PC-3 (cell line): ENCODE measurements at places on chromosomes 6 and 20. TPM values are rescaled to one million over a fixed set of nuclear protein-coding genes. Genes with fewer than 3 reads are reported as not detected.

The LY6G6D gene
- not detected in 2 replicates for total RNA-seq

GRCh38 chr20:23641936-23642751 is 4.4 kb upstream of the CST3 start:
- H3K36me3 ChIP-seq = no peaks in the 10 kb centered on the region
- H3K4me3 ChIP-seq = no peak overlapping the region
- peak overlapping the region; percentile 21; the same call in 1 of the 2 replicates for H3K27ac ChIP-seq
- H3K27me3 ChIP-seq = no peaks in the 10 kb centered on the region
- DNase-seq = peak; percentile 75

The LSM2 gene
- 93.7 and 143 TPM in 2 replicates for total RNA-seq

The MYMX gene
- total RNA-seq = not detected in 2 replicates

DNA sequence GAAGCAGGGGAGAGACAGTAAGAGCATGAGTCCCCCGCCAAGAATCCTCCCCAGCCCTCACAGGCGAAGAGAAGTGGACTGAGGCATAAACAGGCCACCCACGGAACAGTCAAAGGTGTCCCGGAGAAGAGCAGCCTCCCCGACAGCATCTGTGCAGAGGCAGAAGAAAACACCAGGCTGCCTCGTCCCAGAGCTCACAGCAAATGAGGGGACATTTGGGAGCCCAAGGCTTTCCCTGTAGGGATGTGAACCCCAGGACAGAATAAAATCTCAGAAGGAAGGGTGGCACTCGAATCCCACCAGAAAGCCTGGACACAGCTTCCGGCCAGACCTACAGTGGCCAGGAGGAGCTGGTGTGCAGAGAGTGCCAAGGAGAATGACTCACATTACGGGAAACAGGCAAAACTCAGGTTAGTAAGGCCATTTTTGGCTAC is 90.4 kb downstream of the DLL1 start:
- H3K4me3 ChIP-seq = no peak overlapping the region
- H3K27me3 ChIP-seq = no peaks in the 10 kb centered on the region
- H3K4me1 ChIP-seq = no peaks in the 10 kb centered on the region
- H3K36me3 ChIP-seq = no peaks in the 10 kb centered on the region

GRCh38 chr6:36201612-36202011 is 5.1 kb downstream of the BRPF3 start:
- H3K27me3 ChIP-seq = no peaks in the 10 kb centered on the region
- peaks cover 46% of the 10 kb centered on the region for H3K36me3 ChIP-seq
- H3K4me3 ChIP-seq = no peak overlapping the region
- peaks cover 7% of the 10 kb centered on the region; the same call in 1 of the 2 replicates for H3K4me1 ChIP-seq
- no peak for DNase-seq
